H7 (cell line): ENCODE measurements at places on chromosomes 12 and 14. TPM values are rescaled to one million over a fixed set of nuclear protein-coding genes. Genes with fewer than 3 reads are reported as not detected.

Gene TMX1
- 51.4 and 58.5 TPM in 2 replicates for total RNA-seq

Gene MYBPC1
- 0.04 TPM in 1 of 2 replicates, not detected in the other for total RNA-seq

Gene ART4
- total RNA-seq: not detected in 2 replicates

Gene KCNH5
- total RNA-seq: 0.21 and 0.37 TPM in 2 replicates

Gene RD3L
- not detected in 2 replicates for total RNA-seq

Gene NPAS3
- 2.5 and 4.3 TPM in 2 replicates for total RNA-seq

Gene TMEM30B
- 1.1 and 2.8 TPM in 2 replicates for total RNA-seq

Gene TPPP2
- 0.15 TPM in 1 of 2 replicates, not detected in the other for total RNA-seq

Gene PLBD2
- 12.6 and 12.7 TPM in 2 replicates for total RNA-seq

Gene KLRG1
- total RNA-seq: 3.2 and 3.8 TPM in 2 replicates

Gene MANSC4
- total RNA-seq: not detected in 2 replicates

Gene FBLN5
- 1.4 and 2.3 TPM in 2 replicates for total RNA-seq

Gene SLC5A8
- not detected in 2 replicates for total RNA-seq

Gene TMEM179
- 1.9 and 3.2 TPM in 2 replicates for total RNA-seq

Gene EPYC
- not detected in 2 replicates for total RNA-seq

Gene COX8C
- total RNA-seq: not detected in 2 replicates

Gene KCNK13
- total RNA-seq: 0.07 and 0.28 TPM in 2 replicates

Gene HVCN1
- 5.8 and 6.9 TPM in 2 replicates for total RNA-seq

Gene TDRD9
- not detected in 2 replicates for total RNA-seq

Gene EIF2S3B
- total RNA-seq: 13.3 and 15.4 TPM in 2 replicates

Gene PPFIA2
- 0.03 TPM in 1 of 2 replicates, not detected in the other for total RNA-seq

Gene PLCZ1
- not detected in 2 replicates for total RNA-seq

Gene MYO1A
- total RNA-seq: 0.24 and 0.59 TPM in 2 replicates

Gene ARHGDIB
- 0.89 and 2.1 TPM in 2 replicates for total RNA-seq
